Fibroblast of skin of scalp (primary cell): ENCODE measurements at places on chromosomes 1 and 21.

DNA sequence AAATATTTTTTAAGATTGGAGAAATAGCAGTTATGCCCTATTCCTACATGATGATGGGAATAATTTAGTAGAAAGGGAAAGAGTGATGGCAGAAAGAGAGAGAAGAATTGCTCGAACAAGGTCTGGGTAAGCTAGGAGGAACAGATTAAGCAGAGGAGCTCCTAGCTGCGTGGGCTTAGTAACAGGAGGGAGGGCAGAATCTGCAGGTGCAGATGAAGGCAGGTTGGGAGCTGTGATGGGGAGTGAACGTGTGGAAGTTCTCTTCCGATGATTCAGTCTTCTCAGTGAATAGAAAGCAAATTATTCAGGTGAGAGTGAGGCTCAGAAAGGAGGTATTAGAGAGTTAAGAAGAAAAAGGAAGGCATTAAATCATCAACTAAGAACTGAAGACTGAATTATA, 8.3 kb upstream of the CR1 start:
- DNase-seq: no peak

GRCh38 chr1:213227458-213227857, 176.4 kb downstream of the RPS6KC1 start:
- DNase-seq: no peak

GRCh38 chr1:220908757-220909156, 29.5 kb downstream of the HLX start:
- DNase-seq: peak; percentile 37

DNA sequence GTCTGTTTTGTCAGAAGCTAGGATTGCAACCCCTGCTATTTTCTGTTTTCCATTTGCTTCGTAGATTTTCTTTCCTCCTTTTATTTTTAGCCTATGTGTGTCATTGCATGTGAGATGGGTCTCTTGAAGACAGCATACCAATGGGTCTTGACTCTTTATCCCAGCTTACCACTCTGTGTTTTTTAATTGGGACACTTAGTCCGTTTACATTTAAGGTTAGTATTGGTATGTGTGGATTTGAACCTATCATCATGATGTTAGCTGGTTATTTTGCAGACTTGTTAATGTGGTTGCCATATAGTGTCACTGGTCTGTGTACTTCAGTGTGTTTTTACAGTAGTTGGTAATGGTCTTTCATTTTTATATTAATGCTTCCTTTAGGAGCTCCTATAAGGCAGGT, 141.5 kb downstream of the DNAH14 start:
- DNase-seq: no peak

DNA sequence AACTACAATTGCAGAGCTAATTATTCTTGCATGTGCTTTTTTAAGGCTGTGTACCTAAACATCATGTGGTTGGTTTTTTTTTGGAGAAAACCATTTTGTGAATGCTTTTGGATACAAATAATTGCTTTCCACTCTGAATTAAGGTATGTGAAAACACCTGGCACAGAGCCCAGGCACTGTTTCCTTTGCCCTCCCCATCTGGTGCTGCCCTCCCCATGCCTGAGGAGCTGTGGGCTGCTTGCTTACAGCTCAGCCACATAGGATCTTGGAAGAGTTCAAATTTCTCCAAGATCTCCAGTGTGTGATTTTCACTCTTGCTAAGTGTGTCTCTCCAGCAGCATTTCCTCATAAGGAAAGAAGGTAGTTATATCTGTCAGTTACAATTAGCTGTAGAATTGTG, 27.8 kb downstream of the DNM3 start:
- DNase-seq: peak; percentile 11

DNA sequence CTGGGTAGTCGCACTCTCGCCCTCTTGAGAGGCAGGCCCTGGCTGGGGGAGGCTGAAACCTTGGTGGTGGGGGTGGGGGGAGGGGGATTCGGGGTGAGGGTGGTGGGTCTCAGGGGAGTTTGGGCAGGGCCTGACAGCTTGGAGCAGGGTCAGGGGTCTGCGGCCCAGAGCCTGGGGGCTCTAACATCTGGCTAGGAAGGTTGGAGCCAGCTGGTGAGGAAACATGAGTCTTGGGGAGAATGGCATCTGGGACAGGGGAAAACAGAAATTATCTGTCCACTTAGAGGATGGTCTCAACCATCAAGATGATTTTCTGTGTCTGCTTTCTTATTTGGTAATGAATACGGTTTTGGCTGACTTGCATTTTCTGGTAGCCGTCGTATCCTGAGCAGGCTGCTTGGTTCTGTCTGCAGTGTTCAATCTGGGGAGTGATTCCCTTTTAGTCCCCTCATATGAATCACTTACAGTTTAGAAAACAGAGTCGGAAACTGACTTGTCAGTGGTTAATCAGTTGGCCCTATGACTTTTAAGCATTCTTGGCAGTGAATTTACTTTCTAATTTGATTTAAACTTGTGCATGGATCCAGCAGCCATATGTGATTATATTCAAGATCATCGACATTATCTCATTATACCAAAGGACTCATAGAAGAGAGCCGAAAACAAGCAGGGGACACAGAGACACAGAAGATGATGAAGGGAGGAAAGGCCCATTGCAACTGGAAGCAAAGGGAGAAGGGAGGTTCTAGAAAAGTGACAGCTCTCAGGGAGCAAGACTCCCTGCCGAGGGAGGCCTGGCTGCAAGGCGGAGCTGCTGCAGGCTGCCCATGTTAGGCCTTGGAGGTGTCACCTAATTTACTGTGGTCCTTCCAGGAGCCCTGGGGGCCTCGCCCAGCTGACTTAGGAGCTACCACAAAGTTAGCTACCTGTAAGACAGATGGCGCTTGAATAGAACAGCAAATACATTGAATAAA, 237.6 kb downstream of the SDCCAG8 start:
- no peak for DNase-seq

DNA sequence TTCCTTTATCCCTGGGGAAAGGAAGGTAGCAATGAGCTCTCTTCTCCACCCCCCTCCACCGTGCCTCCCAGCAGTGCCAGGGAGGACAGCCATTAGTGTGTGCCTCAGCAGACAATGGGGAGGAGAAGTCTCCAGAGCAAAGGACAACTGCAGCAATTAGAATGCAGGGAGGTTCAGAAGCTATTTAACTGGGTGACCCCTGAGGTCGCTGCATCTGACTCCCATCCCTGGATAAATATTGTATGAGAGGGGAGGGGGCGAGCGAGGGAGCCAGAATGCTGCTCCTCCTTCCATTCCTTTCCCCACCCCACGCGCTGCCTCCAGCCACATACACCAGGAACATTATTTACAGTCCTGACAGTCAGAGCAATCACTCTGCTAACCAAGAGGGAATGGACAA, 59.0 kb downstream of the ERI3 start:
- no peak for DNase-seq

GRCh38 chr1:154453574-154454352, 48.3 kb upstream of the TDRD10 start:
- peak; percentile 64 for DNase-seq

DNA sequence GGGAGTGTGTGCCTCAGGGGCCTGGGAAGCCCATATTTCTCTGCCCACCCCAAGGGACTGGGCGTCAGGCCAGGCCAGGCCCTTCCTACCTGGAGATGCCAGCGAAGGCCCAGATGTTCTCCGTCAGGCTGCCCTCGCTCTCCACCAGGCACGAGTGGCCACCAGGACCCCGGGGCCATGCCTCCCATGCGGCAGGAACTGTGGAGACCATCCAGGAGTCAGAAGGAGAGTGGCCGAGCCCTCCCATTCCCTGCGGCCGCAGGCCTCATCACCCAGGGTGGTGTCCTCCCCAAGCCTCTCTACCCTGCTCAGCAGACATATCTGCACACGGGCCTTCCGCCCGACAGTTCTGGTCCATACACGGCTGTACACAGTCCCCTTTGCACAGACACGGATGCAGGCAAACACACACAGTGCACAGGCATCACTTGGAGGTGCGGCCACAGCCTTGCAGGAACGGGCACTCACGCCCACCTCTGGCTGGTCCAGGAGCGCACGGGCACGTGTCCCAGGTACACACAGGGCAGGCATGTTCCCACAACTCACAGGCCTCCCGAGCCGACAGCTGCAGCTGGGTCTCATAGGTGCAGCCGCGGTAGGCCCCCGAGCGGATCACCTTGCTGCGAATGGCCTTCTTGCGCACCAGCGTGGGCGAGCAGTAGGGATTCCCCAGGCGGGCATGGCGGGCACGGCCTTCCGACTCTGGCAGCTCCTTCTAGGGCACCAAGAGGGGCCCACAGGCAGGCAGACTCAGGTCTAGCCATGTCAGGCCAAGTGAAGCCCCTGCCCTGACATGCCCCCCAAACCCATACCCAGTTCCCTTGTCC, 5.9 kb upstream of the KIF17 start:
- DNase-seq: no peak

- DNase-seq: no peak
These were observed 1.2 kb downstream of the BCL9 start for GRCh38 chr1:147542569-147542897.

DNA sequence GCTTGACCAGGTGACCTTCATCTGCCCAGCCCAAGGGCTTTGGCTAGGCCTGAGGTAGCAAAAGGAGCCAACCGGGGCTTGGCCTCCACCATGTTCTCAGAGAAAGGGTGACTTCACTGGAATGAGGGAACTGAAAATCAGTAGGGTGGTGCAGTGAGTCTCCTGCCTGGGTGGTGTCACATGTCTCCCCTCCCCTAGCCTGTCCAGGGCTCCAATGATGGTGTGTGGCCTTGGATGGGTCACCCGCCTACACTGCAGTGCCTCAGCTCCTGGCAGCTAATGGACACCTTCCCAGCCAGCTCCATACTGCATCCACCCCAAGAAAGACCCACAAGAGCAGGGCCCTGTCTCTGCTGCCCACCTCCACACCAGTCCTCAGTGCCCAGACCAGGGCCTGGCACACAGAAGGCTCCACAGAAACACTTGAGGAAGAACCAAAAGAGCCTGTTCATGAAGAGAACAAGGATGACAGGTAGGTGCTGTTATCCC, 678.7 kb downstream of the MATN1 start:
- no peak for DNase-seq

GRCh38 chr1:25813734-25814471, 5.9 kb upstream of the MTFR1L start:
- DNase-seq: no peak

DNA sequence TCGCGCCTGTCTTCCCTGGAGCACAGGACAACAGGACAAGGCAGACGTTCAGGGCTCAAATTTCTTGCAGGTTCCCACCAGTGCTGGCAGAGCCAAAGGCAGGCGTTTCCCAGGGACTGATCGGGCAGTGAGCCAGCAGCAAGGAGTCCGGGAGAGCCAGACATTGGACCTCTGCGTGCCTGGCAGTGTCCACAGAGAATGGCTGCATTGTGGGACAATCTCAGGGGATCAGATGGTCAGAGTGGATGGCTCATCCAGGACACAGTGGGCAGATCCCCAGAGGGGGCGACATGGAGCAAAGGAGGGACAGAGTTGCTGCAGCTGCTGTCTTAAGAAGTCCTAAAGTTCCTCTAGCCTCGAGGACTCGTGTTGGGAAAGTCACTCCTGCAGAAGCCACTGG, 4.6 kb downstream of the TMEM63A start:
- peak; percentile 54 for DNase-seq

DNA sequence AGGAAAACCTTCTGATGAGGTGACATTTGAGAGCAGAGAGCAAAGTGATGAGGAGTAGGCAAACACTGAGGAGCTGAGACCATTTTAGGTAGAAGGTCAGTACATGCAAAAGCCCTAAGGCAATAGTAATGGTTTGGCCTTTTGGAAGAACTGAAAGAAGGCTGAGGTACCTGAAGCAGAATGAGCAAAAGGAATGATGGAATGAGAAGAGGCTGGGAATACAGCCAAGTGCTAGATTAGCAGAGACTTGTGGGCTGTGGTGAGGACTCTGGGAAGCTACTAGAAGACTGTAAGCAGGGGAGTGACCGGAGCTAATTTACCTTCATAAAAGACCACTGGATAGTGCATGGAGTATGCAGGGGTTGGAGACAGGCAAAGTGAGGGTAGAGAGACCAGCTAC, 77.9 kb downstream of the GFI1 start:
- peak; percentile 12 for DNase-seq

DNA sequence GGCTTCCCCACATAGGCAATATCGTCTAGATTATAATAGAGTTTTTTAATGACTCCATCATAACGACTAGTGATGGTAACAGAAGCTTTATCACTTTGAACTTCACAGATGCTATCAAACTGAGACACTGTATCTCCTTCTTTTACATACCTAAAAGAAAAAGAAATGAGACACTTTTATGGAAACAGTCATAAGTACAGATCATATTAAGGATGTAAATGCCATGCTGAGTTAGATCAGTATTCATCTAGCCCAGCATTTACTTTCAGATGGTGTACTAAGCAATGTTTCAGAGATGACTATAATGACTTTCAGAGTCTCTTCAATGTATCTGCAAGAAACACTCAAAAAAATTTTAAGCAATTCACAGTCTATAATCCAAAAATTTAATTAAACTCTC, 18.9 kb downstream of the DBT start:
- no peak for DNase-seq

- no peak for DNase-seq
These were observed 252.9 kb downstream of the DYRK1A start for GRCh38 chr21:37619464-37619974.

DNA sequence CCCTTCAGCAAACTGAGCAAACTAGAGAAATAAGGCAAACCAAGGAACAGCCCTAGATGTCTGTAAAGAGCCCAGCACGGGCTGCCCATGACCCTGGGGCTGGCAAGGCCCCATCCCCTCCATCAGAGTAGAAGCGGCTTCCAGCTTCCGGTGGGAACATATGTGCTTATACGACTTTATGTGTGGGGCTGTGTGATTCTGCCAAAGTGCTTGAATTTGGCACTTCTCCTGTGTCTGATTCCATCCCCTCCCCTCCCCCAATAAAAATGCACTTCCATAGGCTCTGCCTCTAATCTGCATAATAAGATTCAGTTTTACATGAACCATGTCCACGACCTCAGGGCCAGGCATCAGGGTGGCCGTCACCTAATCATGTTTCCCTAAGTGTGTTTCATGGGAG, 236.6 kb downstream of the DSCAM start:
- DNase-seq: no peak

GRCh38 chr21:31576428-31576827, 83.1 kb upstream of the SOD1 start:
- DNase-seq: peak; percentile 27

DNA sequence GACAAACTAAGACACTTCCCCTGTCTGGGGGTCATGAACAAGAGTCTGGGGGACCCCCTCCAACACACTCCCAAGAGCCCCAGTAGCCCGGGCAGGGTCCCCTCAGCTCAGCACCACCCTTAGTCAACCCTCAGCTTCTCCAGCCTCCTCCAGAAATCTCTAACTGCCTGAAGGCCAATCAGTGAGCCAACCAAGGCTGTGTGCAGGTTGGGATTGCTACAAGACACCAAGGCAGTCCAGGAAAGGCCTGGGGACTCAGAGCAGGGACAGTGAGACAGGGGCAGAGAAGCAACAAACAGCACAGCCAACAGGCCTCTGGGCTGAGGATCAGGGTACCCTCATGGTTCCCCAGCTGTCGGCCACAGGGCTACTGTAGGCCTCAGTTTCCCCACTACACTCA, 13.3 kb downstream of the SMIM12 start:
- no peak for DNase-seq

GRCh38 chr21:17709266-17709611, 96.5 kb upstream of the BTG3 start:
- DNase-seq: no peak

DNA sequence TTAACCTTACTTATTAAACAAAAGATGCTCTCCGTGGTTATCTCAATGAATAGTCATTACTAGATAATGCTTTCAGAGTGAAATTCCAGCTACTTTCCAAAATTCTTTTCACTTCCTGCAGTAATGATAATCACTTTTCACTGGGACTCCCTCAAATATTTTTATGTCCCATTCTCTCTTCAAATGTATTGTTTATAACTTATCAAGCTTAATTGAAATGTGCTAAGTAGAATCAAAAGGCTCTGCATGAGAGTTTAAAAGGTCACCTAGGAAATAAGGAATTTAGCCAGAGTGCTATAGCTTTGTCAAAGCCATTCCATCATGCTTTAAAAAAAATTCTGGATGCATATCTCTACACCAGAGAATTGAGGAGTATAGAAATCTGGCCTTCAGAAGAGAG, 106.4 kb downstream of the ODF2L start:
- DNase-seq: no peak
